ENCODE measurements at places on chromosomes 5 and 9.

GRCh38 chr9:125558453-125559092 lies 148.4 kb downstream of the MAPKAP1 start:
- DNase-seq: peak; percentile 44

- DNase-seq: no peak
These were observed 118.3 kb downstream of the PIK3R1 start for GRCh38 chr5:68333649-68334552.

DNA sequence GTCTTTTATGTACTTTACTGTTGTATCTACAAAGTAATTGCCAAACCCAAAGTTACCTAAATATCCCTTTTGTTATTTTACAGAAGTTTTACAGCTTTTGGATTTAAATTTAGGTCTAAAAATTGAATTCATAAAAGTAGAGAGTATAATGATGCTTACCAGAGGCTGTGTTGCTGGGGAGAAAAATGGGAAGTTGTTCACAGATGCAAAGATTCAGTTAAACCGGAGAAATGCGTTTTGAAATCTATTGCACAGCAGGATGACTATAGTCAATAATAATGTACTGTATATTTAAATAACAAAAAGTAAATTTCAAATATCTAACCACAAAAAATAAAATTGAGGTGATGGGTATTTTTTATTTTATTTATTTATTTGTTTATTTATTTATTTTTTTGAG lies 2.6 kb upstream of the ANKRD18A start:
- no peak for DNase-seq

GRCh38 chr5:94620256-94620655 lies 1.8 kb downstream of the SLF1 start:
- no peak for DNase-seq

DNA sequence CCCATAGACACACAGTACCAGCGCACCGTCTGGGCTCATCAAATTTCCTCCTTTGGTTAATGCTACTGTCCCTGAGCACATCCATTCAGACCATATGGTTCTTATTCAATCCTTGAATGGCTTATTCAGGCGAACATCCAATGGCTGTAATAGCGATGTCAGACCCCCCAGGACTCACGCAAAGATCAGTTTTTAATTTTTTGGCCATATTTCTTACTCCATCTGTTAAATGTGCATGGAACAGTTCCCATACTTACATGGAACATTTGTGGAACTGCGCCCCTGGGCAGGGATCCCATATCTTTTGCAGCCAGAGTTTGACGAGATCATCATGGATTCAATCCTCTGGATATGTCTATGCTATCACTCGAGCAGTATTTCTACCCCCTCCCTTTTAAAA lies 213.2 kb downstream of the ADAMTS6 start:
- no peak for DNase-seq

DNA sequence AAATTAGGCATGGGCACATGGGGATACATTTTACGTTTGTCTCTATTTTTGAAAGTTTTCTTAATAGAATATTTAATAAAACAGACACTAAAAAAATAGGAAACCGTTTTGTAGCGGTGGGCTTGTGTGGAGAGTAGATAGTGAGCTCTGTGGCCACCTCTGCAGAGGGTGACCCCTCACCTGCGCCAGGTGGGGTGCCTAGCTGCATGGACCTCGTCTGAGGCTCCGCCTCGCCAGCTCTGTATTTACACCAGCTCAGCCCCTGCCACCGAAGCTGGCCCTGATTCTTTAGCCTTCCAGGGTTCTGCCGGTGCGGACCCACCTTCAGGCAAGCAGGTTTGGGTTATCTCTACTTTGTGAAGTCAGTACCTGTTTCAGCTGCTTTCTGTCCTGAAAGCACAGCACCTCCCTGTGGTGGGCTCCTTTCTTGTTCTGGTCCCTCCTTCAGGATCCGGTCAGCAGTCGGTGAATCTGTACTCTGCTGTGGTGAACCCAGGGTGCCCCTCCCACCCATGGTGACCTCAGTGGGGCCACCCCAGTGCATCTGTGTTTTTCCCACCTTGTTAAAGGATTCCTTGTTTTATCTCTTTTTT lies 105.2 kb upstream of the CACNA1B start:
- DNase-seq: no peak

GRCh38 chr9:99020786-99021436 lies 77.2 kb downstream of the COL15A1 start:
- DNase-seq: no peak

DNA sequence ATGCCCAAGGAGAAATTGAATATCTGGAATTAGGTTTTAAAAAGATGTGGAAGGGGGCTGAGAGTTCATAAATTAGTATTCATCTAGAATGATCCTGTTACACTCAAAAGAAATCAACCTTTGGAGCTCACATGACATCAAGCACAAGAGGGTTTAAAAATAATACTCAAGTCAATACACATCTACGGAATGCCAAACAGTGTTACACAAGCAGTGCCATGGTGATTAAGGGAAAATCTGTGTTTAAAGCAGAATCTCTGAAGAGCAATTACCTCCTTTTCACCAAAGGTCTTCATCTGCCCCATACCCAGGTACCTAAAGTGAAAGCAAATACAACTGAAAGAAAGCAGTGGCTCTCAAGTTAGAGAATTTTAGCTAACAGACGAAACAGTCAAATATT lies 261.6 kb downstream of the NFIB start:
- DNase-seq: no peak

- no peak for DNase-seq
These were observed 12.0 kb downstream of the TTC33 start for GRCh38 chr5:40743771-40744170.

GRCh38 chr9:130698514-130698913 lies 4.9 kb downstream of the EXOSC2 start:
- no peak for DNase-seq

DNA sequence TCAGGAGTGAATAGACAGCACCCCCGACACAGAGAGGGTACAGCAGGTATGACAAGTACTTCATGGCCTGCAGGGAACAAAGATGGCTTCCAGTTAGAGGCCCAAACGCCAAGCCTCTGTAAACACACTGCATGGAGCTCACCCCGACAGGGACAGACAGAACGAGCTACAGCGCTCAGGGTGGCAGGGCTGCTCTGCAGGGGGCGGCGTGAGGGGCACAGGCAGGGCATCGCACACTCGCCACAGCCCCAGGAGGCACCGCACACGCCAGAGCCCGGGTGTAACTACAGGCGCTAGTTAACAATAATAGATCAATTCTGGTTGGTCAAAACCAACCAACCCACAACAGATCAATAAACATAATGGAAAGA lies 21.1 kb downstream of the CLPTM1L start:
- DNase-seq: no peak

- DNase-seq: peak; percentile 40
These were observed 24.1 kb upstream of the PCSK5 start for GRCh38 chr9:75866273-75866871.

DNA sequence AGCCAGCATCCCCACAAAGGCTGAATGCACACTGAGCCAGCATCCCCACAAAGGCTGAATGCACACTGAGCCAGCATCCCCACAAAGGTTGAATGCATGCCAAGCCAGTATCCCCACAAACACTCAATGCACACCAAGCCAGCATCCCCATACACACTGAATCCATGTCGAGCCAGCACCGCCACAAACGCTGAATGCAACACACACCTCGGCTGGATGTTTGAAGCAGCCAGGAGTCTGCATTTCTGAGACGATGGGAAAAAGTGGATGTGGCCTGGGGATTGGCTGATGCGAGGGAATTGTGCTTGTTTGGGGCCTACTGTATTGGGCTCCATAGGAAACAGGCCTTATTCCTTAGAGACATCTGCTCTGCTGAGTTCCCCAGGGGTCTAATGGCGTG lies 30.9 kb upstream of the CEP72 start:
- no peak for DNase-seq

GRCh38 chr5:39274398-39275085 lies 55.2 kb upstream of the FYB1 start:
- no peak for DNase-seq

GRCh38 chr5:150848271-150848670 lies 1.9 kb downstream of the IRGM start:
- DNase-seq: no peak

DNA sequence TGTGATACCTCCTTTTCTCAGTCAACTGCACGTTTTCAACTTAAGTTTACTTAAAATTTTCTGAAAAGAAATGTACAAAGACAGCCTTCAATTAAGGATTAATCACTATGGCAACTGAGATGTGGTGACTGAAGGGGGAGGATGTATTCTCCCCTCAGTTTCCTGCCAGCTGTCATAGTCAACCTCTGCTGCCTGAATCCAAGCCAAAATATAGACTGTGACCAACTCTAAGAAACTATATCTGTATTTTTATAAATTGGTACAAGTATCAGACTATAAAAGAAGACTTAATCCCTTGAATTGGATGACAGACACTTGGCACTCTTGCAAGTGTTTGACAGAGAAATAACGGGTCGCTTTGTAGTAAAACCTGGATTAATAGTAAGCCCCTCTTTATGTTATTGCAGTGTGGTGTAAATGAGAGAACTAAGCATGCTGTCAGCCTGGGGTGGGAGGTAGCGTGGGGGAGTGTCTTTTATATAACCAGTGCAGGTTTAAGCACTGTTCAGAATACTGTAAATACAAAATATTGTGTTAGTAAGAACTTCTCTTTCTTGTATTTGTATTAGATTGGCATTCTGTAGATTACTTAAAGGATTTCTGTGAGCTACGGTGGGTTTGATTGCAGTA lies 106.4 kb downstream of the ERCC6L2 start:
- DNase-seq: no peak

DNA sequence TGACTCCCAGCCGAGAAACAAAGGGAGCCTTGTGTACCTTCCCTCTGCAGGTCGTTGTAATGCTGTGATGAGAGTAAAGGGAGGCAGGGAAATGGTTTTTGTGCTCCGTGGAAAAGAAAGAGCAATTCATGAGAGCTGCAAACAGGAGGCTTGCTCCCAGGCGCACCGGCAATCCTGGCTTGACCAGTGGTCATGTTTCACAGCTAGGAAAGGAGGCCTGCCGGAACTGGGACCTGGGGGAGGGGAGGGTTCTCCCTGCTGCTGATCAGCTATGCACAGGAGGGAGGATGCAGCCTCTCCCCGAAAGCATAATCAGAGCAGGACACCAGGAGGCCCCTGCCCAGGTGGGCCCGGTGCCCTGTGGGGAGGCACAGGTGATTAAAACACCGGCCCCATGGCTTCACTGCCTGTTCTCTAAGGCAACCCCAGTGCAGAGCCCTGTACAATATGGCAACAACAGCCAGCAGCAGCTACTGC lies 131.3 kb downstream of the ZDHHC21 start:
- DNase-seq: no peak

DNA sequence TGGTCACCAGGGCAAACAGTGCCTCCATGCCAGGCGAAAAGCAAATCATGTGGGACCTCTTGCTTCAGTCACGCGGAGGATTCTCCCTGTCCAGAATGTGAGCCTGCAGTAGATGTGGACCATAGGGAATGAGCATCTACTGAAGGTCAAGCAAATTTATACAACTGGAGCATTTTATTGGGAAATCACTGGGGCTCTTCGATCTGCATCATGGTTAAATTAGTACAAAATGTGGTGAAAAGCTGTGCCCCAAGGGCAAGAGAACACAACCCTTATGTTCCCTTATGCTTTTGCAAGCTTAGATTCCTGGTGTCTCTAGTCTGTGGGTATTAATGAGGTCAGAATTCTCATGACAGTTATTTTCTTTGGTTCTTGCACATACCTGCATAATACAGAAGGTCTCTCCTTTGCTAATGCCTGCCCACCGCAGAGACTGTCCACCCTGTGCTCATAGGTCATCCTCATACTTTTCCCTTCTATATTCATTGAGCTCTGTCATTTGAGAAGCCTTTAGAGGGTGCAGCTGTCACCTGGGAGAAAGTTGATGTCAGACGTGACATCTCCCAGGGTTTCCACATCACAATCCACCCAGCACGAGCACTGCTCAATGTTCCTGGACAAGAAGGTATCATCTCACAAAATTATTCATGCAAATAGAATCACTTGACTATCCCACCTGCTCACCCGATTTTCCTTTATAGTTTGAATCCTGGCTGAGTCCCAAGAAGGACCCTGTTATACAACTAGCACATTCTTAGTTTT lies 111.7 kb downstream of the NXNL2 start:
- DNase-seq: no peak

DNA sequence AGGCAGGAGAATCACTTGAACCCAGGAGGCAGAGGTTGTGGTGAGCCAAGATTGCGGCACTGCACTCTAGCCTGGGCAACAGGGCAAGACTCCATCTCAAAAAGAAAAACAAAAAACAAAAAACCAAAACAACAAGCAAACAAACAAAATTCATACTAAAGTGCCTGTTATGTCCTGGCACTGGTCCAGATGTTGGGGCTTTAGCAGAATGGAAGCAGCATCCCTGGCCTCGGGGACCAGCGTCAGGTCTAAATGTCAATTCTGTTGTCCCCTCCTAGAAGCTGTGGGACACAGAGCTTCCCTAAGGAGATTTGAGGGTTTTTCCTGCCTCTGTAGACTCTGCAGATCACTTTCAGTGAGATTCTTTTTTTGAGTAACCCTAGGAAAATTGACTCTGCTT lies 26.2 kb downstream of the PPARGC1B start:
- DNase-seq: no peak

GRCh38 chr9:92740009-92740408 lies 24.6 kb downstream of the BICD2 start:
- no peak for DNase-seq

GRCh38 chr9:33375238-33375840 lies 27.0 kb downstream of the AQP7 start:
- no peak for DNase-seq

DNA sequence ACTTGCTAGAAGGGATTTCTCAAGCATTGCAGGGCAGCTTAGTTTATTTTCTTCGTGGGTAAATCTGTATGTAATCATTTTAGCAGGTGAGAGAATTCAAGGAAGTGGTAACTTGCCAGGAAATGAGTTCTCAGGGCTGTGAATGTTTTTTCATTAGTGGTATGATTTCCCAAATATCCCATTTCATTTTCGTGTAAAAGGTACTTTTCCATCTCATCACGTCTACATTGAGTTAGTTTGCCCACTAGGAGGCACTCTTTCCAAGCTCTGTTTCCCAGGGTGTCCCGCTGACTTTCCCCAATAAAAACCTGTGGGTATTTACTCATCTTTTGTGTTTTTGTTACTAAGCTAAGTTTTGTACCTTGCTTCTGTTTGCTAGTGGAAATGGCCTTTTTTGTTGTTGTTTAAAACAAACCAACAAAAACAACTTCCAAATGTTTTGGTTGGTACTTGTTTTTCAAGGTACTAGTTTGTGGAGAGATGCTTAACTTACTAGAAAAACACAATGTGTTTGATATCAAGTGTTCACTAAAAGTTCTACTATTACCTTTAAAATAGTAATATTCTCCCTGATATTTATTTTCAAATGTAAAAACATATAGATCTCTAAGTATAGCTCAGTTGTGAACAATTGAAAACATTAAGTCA lies 373.6 kb downstream of the ADGRV1 start:
- DNase-seq: peak; percentile 76

GRCh38 chr5:56520986-56521730 lies 288.0 kb upstream of the ANKRD55 start:
- no peak for DNase-seq

- DNase-seq: no peak
These were observed 223.8 kb downstream of the TLE1 start for GRCh38 chr9:81465468-81466011.

All from SK-N-MC (cell line).